ENCODE measurements at places on chromosomes 2 and 18.

- no peak for DNase-seq
These were observed 216.9 kb upstream of the LRP1B start for GRCh38 chr2:142347751-142348150.

DNA sequence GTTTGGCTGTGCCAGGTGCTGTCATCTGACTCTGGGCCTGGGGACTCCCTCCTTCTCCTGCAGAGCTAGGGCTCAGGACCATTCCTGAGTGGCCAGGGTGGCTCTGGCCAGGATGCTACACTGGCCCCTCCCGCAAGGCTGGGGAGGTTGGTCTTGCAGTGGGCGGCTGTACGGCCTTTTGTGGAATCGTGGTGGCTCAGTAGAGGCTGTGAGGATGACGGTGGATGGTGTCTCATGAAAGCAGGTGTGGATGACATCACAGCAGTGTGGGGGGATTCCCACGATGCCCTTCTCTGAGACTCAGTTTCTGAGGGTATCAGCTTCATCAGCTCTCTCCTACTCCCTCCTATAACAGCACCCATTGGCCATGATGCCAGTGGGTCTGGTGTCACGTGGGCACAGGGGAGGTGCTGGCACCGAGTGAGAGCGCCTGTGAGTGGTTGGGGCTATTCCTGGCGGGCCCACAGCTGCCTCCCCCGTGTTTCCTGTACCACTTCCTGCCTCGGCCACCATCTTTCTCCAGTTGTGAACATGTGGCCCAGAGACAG, 144.2 kb upstream of the HDAC4 start:
- no peak for DNase-seq

- DNase-seq = no peak
These were observed 149.5 kb downstream of the ATP9B start for GRCh38 chr18:79218605-79219190.

- no peak for DNase-seq
These were observed 22.9 kb upstream of the GNAL start for GRCh38 chr18:11666176-11666575.

DNA sequence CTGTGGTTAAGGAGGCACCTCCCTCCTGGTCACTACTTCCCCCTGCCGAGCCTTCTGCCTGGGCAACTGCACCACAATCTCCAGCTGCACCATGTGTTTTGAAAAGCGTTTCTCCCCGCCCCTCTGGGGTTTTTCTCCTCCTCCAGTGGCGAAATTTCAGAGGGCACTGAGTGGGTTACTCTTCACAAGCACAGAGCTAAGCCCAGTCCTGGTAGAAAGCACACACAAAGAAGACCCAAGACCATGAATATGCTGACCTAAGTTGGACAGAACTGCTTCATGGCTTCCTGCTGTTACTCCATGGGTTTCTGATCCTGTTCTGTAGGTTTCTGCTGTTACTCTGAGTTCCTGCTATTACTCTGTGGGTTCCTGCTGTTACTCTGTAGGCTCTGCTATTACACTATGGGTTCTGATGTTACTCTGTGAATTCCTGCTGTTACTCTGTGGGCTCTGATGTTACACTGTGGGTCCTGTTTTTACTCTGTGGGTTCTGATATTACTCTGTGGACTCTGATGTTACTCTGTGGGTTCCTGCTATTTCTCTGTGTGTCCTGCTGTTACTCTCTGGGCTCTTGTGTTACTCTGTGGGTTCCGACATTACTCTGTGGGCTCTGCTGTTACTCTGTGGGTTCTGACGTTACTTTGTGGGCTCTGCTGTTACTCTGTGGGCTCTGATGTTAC, 216.6 kb downstream of the RTP5 start:
- no peak for DNase-seq

DNA sequence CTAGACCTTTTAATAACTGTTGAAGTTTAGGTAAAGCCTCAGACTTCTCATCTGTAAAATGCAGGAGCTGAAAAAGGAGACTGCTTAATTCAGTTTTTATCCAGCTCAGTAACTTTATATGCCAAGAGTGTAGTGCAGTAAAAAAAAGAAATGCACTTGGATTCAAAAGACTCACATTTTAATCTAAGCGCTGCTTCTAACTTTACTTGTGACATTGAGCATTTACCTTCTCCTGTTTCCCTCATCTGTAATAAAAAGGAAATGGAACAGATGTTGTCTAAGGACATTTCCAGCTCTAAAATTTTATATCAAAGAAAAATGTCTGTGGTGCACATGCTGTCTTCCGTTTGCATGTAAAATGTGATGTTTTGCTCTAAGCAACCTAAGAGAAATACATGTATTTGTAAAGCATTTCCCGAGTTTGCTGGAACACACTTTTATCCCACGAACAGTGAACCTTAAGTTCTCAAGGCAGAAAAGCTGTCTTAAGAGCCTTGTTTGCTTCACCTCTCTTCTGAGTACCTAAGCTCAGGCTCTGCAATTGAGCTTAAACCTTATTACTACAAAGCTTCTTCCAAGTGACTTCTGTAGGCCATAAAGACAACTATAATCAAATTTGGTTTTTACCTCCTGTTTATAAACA, 24.2 kb upstream of the TANK start:
- DNase-seq = no peak

GRCh38 chr2:227653419-227653818, 13.2 kb upstream of the SCYGR5 start:
- DNase-seq = no peak

DNA sequence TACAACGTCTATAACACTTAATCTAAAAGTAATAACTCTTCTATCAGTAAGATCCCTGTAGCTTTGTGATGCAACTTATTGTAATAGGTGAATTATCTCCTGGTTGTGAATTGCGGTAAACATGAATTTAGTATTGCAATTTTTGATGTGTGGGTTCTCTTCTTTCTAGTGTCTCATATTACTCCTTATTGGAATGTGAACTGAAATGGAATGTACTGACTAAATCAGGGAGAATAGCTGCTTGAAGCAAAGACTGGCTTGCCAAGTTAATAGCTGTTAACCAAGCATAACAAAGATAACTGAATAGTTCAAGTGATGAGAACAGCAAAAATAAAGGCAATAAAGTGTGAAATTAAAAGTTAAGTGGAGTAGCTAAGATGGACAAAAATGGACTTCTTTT, 60.5 kb upstream of the TFPI start:
- no peak for DNase-seq

DNA sequence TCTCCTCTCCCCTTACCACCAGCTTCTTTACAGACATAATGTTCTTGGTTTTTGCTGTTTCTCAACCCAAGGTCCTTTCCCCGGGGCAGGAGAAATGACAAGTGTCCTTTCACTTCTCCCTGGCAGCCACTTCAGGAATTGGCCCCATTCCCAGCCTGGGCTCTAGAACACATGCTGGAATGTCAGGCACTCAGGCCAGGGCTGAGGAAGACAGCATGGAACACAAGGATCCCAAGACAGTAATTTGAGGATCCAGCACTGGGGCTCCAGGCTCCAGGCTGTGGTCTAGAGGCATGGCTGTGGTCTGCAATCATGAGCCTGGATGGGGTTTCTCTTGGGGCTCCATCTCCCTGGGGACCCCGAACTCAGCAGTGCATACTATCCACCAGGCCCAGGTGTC, 201.4 kb downstream of the CELF4 start:
- DNase-seq = no peak

GRCh38 chr2:14552286-14552685, 80.2 kb upstream of the LRATD1 start:
- no peak for DNase-seq

- no peak for DNase-seq
These were observed 112.3 kb downstream of the RAB3GAP1 start for GRCh38 chr2:135164431-135164830.

- no peak for DNase-seq
These were observed 22.3 kb downstream of the DTNB start for GRCh38 chr2:25651066-25651465.

- DNase-seq = no peak
These were observed 63.0 kb upstream of the PSMD14 start for GRCh38 chr2:161245261-161245553.

- DNase-seq = no peak
These were observed 20.0 kb downstream of the TRIP12 start for GRCh38 chr2:229901819-229902218.

- DNase-seq = no peak
These were observed 146.0 kb downstream of the RHBDD1 start for GRCh38 chr2:226981791-226982326.

- DNase-seq = no peak
These were observed 32.0 kb downstream of the TCF7L1 start for GRCh38 chr2:85165088-85165690.

GRCh38 chr2:199570934-199571333, 113.2 kb upstream of the SATB2 start:
- DNase-seq = no peak

GRCh38 chr2:241188361-241189092, at the start of gene ANO7:
Gene ANO7, plus strand, starts transcription at chr2:241188677. Its CDS starts 1,387 bp downstream, at chr2:241190064.
- DNase-seq = no peak

GRCh38 chr2:97931118-97931857, 64.5 kb downstream of the TMEM131 start:
- DNase-seq = no peak

- peak; percentile 47 for DNase-seq
These were observed 34.3 kb upstream of the PPP1CB start for GRCh38 chr2:28717339-28717758.

GRCh38 chr2:174223388-174223787, 24.9 kb downstream of the OLA1 start:
- DNase-seq = no peak

GRCh38 chr2:101356521-101356920, 30.8 kb downstream of the CREG2 start:
- no peak for DNase-seq

DNA sequence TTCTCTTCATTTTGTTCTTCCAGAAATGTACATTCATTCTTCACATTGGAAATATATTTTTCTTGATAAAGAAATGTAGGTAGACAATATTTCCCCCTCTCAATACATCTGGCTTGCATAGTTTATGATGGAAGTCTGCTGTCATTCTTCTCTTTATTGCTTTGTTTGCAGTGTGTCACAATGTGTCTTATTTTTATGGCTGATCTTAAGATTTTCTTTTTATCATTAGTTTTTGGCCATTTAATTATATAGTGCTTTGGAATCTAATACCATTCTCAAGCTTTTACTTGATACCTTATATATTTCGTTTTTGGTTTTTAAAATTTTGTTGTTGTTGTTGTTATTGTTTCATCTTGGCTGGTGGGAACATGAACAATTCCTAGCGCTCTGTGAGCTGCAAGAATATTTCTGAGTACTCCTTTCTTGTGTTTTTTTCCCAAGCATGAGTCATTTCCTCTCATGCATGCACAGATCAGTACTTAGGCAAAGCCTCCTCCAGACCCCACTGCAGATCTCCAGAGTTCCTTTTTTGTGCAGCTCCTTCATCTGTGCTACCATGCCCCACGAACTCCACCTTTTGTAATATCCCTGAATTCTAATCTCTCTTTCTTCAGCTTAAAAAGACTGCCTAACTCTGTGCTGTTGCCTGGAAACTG, 13.7 kb upstream of the MMADHC start:
- DNase-seq = no peak

DNA sequence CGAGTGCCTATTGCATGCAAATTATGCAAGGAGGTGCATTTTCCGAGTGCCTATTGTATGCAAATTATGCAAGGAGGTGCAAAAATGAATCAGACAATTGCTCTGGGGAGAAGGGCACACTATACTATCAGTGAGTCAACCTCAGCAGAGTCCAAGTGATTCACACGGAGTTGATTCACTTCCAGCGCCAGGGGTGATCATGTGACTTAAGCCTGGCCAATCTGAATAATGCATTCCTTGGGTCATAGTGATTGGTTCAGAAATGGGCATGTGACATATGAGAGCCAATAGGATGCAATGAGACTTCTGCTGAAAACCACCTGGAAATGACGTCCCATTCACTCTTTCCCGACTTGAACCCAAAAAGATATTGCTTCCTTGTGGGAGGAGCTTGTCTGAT, 152.2 kb downstream of the DAW1 start:
- DNase-seq = no peak

- DNase-seq = no peak
These were observed 47.6 kb downstream of the PDCL3 start for GRCh38 chr2:100610381-100610831.

GRCh38 chr2:162379719-162380580, 36.0 kb downstream of the GCA start:
- no peak for DNase-seq

DNA sequence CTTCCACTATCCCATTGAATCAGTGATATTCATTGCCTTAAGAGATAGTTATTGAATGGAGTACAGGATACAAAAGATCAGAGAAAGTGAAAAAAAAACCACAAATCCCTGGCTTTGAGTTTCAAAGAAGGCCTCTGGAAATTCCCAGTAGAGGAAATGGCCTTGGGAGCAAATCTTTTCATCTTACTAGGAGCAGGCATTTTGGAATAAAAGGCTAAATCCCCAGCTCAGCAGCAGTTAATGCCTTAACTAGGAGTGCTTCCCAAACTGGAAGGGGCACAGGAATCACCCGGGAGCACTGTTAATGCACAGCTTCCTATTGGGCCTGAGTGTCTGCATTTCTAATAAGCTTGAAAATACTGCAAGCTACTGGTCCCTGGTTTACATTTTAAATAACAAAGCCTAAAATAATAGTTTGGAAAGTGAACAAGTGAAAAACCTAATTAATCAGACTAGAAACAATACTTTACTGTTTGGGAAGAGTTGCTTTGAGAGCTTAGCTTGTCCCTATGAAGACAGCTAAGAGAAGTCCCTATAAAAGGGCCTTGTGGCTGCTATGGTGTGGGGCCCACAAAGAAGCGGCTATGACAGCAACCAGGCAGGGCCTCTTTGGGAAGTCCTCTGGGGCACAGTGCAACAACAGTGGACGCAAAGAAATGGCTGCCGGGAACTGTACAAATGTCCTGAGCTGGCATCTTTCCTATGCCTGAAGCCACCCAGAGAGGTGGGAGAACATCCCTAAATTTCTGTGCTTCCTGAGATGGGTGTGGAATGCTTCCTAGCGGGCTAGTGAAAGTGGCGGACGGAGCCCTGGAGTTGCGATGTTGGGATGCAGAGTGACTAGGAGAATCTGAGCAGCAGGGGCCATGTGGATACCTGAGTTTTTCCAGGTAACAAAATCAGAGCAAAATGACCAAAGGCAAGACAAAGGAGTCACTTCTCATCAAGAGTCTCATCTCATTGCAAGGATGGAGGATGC, 117.1 kb upstream of the KLHL14 start:
- no peak for DNase-seq

DNA sequence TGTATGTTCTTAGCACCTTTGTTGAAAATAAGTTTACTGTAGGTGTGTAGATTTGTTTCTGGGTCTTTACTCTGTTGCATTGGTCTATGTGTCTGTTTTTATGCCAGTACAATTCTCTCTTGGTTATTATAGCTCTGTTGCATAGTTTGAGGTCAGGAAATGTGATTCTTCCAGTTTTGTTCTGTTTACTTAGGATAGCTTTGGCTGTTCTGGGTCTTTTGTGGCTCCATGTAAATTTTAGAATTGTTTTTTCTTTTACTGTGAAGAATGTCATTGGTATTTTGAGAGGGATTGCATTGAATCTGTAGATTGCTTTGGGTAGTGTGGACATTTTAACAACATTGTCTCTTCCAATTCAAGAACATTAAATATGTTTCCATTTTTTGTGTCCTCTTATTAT, 69.1 kb downstream of the ANKRD62 start:
- no peak for DNase-seq

Measured in thoracic aorta (tissue), 2 donors.